ENCODE measurements at places on chromosomes 13 and 19. TPM values are rescaled to one million over a fixed set of nuclear protein-coding genes. Genes with fewer than 3 reads are reported as not detected.

GRCh38 chr13:66014771-66015170 is 1215.4 kb downstream of the PCDH9 start:
- DNase-seq, result no peak

Gene NKPD1
- 3.6 TPM for total RNA-seq

DNA sequence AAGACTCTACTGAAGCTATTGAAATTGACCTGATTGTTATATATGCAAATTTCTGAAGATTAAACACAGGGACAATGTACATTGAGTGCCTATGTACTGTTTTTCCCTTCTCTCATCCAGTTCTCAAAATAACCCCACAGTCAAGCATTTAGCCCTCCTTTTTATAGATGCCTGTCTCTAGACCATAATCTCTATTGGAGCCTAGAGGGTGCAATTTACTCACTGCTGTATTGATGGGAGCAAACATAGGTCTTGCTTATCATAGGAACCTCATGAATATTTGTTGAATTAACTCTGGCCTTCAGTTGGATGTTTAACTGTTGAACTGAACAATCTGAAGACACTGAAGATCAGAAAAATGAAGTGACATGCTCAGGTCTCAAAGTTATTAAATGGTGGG is 183.0 kb downstream of the RFC3 start:
- no peak for DNase-seq

GRCh38 chr19:29964171-29964570 is 22.1 kb downstream of the URI1 start:
- no peak for DNase-seq

DNA sequence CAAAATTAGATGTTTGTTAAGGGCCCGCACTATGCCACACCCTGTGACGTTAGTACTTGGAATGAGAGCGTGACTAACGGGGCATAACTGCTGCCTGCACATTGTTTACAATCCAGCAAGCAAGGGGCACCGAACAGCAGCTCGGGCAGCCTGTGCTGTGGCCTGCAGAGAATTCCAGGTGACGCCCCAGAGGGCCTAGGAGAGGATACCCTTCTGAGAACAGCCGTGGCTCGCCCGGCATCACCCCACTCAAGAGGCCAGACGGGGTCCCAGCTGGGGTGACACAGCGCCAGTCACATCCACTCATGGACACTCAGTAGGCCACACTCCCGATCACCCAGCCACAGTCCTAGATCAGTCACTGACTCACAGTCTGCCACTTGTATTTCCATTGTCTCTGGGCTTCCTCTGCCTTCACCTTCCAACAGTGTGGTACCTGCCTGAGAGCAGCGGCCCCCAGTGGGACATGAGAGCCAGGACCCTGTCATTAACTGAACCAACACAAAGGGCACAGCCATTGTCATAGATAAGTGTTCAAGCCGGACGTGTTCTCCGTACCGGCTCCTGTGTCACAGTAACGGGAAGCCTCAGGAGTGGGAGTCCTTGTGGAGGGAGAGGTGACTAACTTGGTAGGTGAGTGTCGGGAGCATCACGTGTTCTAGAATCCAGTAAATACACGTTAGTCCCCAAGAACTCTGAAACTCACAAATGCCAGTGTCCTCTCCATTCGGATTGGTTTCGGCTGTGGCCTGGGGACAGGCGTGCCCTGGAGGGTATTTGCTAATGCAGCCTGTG is 7.5 kb downstream of the ZNF331 start:
- DNase-seq, result peak; percentile 8

Gene PROZ
- total RNA-seq, result not detected

DNA sequence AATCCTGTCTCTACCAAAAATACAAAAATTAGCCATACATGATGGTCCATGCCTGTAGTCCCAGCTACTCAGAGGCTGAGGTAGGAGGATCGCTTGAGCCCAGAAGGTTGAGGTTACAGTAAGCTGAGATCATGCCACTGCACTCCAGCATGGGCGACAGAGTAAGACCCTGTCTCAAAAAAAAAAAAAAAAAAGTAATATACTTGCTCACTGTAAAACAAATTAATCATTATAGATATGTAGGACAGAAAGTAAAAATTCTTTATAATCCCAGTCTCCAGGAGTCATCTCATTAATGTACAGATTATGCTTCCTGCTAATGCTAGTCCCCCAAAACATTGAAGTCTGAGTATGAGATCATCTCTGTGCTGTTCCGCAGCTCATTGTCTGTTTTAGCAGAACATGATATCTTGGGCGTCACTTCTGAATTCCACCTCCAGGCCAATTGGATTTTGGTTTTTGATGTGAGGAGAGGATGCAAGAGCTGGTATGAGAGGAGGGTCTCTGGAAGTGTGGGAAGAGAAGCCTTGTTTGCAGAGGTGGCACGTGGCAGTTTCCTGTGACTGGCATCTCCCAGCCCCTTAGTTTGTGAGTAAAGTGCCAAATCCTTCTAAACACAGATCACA is 75.4 kb upstream of the NPAS1 start:
- DNase-seq, result no peak

DNA sequence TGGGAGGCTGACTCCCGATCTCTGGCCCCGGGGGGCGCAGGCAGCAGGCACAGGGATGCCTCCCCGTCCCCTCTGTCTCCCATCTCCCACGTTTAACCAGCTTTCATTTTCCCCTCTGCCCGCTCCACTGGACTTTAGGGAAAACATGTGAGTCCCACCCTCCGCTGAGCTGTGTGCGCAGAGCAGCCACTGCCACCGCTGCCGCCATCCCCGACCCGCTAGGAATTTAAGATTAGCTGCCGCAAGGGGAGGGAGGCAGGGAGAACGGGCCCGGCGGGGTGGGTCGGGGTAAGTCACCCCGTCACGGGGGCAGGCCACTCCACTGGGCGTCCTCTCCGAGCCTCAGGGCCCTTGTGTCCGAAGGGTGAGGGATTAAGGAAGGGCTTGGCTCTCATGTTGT is 15.5 kb downstream of the KCNN1 start:
- DNase-seq, result no peak

Gene BCAM
- total RNA-seq, result 258 TPM

Gene DMKN
- 50.9 TPM for total RNA-seq

Gene CEACAM7
- total RNA-seq, result not detected

Gene NLRP9
- total RNA-seq, result 4.0 TPM

Gene PEG3
- total RNA-seq, result 6.1 TPM

DNA sequence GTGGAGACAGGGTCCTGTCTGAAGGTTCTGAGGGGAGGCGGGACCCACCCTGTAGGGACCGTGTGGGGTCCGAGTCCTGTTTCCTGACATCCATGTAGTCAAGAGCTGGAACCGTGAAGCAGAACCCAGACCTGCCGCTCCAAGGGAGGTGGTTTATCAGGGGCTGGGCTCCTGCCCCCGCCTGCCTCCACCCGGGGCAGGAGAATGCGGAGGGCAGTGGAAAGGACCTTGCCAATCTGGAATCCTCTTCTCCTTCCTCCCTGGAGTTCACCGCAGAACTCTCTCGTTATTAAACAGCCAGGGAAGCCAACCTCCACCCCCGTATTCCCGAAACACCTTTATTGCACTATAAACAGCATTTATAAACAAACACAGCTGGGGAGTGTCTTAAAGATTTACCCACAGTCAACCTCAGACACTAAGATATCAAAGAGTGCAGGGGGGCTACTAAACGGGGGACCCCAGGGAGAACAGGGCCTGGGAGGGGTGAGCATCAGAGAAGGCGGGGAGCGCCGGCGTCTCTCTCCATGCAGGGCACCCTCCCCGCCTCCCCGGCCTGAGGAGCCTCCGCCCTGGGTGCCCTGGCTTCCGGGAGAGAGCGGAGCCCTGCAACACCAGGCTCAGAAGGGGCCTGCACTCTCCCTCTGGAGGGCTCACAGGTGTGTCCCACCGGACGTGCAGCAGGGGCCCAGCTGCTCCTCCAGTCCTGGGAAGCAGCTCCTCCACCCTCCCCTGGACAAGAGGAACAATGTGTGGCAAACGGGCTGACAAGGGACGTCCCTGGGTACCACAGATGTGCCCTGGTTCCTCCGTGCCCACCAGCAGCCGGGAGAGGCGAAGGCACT is 3.6 kb downstream of the C2CD4C start:
- DNase-seq, result no peak

Gene NCAN
- 1.2 TPM for total RNA-seq

- DNase-seq, result no peak
These were observed 415.6 kb downstream of the DCT start for GRCh38 chr13:94063848-94064247.

Gene CEACAM3
- total RNA-seq, result not detected

DNA sequence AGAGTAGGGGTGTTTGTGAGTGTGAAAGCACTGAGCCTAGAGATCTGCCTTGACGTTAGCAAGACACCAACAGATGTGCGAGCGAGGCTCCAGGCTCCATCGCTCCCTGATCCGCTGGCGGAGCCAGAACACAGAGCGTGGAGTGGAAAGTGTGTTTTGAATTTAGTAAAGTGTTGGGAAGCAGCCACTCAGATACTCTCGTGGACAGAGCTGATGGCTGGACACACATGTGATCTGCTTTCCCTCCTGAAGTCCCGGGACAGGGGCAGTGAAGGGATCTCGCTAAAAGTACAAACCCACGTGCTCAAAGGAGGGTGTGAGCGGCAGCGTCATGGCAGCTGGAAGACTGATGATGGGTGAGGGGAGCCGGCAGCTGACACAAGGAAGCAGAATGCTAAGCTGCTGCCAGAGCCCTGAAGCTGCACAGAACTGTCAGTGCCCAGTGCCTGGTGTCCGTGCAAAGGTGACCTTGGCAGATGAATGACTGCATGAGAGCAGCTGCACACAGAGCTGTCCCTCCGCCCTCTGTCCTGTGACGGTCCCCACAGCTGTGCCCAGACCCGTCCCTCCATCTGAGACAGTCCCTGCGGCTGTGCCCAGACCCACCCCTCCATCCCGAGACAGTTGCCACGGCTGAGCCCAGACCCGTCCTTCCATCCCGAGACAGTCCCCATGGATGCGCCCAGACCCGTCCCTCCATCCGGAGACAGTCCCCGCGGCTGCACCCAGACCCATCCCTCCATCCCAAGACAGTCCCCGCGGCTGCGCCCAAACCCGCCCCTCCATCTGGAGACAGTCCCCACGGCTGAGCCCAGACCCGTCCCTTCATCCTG is 29.6 kb upstream of the TMEM255B start:
- no peak for DNase-seq

DNA sequence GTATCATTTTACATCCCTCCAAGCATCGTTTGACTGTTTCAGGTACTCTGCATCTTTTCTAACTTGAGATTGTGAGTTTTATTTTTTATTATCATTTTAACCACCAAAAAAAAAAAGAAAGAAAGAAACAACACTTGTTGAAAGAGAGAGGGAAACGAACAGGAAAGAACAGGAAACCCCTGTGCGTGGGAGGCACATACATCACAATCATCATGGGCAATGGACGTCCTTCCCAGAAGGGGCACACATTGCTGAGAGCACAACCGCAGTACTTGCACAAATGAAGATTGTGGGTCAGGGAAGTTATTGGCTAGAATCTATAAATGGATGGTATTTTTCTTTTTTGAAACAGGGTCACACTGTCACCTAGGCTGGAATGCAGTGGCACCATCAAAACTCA is 1.7 kb downstream of the CLC start:
- DNase-seq, result no peak

DNA sequence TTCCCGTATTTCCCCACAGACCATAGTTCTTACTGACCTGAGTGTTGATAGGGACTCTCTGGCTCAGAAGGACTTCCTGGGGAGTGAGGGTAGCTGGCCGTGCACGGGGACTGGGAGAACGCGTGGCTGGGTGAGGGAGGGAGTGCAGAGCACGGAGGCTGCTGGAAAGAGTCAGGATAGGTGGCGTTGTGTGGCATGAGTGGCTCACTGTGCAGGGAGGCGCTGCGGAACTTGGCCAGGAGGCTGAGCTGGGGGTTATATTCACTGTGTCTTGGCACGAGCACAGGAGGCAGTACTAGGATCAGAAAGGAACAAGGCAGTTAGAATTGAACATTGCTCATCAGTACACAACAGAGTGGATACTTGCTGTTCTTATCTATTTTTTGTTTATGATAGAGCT is 47.4 kb downstream of the SMAD9 start:
- DNase-seq, result peak; percentile 49

DNA sequence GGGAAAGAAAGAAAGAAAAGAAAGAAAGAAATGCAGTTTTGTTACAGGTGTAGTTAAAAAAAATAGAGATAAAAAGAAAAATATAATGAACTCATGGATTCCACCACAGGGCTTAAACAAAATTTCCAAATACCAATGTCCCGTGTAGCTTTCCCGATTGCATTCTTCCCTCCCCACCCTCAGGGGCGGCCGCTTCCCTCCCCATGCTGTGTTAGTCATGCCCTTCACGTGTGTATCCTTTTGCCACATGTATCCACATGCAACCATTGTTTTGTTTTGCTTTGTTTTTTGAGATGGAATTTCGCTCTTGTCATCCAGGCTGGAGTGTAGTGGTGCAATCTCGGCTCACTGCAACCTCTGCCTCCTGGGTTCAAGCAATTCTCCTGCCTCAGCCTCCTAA is 3.6 kb upstream of the KMT5C start:
- no peak for DNase-seq

Gene CEACAM6
- 6.3 TPM for total RNA-seq

DNA sequence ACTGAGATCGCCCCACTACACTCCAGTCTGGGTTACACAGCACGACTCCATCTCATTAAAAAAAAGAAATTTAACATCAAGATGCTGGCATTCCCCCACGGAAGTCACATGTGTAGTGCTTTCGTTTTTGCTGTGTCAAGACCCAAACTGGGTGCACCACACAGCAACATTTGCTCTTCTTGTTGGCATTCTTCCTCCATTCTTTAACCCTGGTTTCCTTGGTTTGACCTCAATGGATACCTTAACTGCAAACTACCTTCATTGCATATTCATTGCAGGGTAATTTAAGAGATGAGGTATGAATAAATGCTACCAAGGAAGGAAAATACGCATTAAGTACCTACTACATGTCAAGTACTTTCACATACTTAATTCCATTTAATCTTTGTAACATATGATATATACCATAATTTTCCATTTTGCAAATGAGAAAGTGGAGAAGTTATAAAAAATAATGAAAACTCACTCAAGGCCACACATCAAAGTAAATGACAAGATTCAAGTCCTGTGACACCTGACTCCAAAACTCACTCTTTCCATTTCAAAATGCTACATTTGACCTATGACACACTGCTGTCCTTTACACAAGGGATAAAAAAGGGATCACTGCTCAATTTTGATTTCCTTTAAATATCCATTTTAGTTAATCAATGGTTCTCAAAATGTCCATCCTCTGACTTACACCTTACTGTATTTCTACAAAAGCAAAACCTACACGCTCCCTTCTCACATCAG is 59.2 kb downstream of the STK24 start:
- no peak for DNase-seq

GRCh38 chr19:11519138-11519537 is 9.8 kb downstream of the ECSIT start:
- no peak for DNase-seq

DNA sequence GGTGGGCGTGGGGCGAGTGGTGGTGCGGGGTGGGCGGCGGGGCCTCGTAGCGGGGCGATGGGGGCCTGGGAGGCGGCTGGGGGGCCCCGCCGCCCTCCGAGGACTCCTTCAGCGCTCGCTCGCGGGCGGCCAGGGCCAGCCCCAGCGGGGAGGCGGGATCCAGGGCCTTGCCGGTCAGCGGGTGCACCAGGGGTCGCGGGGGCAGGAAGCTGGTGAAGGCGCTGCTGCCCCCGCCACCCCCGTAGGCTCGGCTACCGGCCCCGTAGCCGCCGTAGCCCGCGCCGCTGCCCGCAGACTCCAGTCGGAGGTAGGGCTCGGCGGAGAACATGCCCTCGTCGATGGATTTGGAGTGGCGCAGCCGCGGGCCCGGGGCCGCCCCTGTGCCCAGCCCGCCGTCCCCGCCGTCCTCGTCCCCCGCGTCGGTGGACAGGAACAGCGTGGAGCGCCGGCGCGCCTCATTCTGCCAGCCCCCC is 18.6 kb downstream of the C19orf81 start:
- DNase-seq, result no peak

Gene C13orf42
- not detected for total RNA-seq

Data from prostate gland (tissue), 2 donors.